ENCODE measurements at places on chromosomes 1 and 21. TPM values are rescaled to one million over a fixed set of nuclear protein-coding genes. Genes with fewer than 3 reads are reported as not detected.

The OR10J1 gene
- not detected for total RNA-seq

The PCAT6 gene
- total RNA-seq = not detected

The MOB3C gene
- 7.9 TPM for total RNA-seq

The SLAMF6 gene
- 1.3 TPM for total RNA-seq

The C2CD2 gene
- 8.6 TPM for total RNA-seq

The LIPI gene
- not detected for total RNA-seq

The LIN28A gene
- not detected for total RNA-seq

The MTARC1 gene
- total RNA-seq = 4.0 TPM

The TESK2 gene
- total RNA-seq = 3.5 TPM

The EFNA1 gene
- 41.4 TPM for total RNA-seq

The SLC44A5 gene
- total RNA-seq = 1.2 TPM

The KRTAP12-2 gene
- total RNA-seq = not detected

The NR5A2 gene
- total RNA-seq = 0.44 TPM

The PIGM gene
- total RNA-seq = 2.4 TPM

The OVAAL gene
- total RNA-seq = 2.0 TPM

The ADGRB2 gene
- 19.1 TPM for total RNA-seq

The MATN1 gene
- total RNA-seq = not detected

The PM20D1 gene
- 1.4 TPM for total RNA-seq

The RCC2 gene
- 11.2 TPM for total RNA-seq

The SLFNL1 gene
- total RNA-seq = 0.59 TPM

The RPE65 gene
- total RNA-seq = not detected

The EPRS1 gene
- total RNA-seq = 55.4 TPM

The ZNF691 gene
- 11.6 TPM for total RNA-seq
